Fibroblast of skin of left quadriceps (primary cell): ENCODE measurements at places on chromosomes 16 and 17.
A peak's percentile ranks its signal among the peaks of the same experiment; 100 is the strongest.

GRCh38 chr17:30274887-30275286 is 16.9 kb downstream of the BLMH start:
- no peak for DNase-seq

DNA sequence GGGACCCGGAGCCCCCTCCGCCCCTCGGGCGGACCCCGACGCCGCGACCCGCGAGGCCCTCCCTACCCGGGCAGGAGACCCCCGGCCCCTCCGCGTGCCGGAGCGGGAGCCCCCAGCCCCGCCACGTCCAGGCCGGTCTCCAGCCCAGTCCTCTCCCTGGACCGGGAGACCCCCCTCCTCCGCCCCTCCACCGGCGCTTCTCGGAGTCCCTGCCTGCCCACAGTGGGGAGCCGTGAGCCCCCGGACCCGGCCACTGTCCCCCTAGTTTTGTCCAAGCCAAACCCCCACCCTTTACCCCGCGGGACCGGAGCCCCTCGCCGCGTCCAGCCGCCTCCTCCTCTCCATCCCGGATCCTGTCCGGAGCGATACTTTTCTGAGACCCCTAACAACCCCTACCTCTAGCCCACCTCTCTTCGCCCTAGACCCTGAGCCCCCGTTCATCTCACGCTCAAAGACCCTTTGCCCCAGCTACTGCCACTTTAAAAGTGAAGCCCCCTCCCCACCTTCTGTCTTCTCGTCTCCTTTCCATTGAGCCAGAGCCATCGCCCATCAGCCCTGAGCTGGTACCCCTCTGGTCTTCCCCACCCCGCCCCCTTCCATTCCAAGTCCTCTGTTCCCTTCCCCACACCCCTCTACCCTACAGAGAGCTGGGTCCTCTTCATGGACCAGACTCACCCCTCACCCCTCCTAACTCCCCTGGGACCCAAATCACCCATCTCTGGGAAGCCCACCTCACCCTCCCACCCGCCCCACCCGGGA is 1.0 kb downstream of the NECAB2 start:
- DNase-seq, result no peak

DNA sequence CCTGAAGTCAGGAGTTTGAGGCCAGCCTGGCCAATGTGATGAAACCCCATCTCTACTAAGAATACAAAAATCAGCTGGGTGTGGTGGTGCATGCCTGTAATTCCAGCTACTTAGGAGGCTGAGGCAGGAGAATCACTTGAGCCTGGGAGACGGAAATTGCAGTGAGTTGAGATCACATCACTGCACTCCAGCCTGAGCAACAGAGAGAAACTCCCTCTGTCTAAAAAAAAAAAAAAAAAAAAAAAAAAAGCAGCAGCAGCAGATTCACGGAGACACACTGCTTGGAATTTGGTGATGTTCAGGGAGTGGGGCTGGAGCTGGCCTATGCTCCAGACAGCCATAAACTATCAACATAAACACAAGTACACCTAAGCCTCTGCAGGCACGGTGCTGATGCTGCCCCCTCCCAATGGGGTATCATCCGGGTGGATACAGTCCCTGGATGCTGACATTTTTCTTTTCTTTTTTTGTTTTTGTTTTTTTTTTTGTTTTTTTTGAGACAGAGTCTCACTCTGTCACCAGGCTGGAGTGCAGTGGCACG is 39.6 kb upstream of the RHOT1 start:
- DNase-seq, result no peak

GRCh38 chr17:61160789-61161445 is 238.7 kb upstream of the TBX2 start:
- DNase-seq, result peak; percentile 48

- no peak for DNase-seq
These were observed 18.7 kb upstream of the MEIOB start for GRCh38 chr16:1890708-1891050.

GRCh38 chr16:47519546-47519945 is 58.4 kb downstream of the PHKB start:
- DNase-seq, result no peak

DNA sequence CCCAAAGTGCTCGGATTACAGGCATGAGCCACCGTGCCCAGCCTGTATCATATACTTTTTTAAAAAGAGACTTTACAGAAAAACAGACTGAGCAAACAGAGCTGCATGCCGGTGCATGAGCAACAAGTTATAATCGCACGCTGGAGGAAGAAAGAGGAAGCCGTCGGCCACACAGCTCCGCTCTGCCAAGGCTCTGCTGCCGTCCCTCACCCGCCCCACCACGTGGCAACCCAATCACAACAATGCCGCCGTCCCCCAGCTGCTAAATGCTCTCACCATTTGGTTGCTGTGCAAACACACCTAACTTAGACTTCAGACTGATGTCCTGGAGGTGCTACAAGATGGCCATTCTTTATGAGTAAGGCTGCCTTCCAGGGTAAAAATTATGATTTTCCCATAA is 83.5 kb downstream of the ADCY9 start:
- DNase-seq, result no peak

DNA sequence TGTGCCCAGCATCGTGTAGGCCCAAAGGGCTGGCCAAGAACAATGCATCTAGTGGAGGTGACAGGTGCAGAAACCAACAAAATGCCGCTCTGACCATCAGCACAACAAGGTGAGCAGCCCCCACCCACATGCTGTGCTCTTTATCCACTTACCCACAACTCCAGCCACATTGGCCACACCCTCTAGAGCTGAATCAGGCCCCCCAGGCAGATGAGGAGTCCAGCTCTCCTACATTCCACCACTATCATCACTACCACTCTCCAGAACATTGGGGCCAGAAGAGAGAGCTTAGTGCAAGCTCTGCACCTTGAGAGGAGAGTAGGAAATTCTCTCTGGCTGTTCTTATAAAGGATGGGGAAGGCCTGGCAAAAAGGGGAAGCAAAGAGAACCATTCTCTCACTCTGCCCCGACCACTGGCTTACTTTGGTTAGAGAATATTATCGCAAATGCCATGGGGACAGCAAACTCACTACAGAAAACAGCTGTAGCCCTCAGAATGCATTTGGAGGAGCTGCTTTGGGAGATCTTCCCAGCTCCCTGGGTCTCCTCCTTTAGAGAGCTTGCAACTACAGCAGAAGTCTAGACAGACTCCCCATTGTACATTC is 75.0 kb downstream of the TMEM132E start:
- no peak for DNase-seq

DNA sequence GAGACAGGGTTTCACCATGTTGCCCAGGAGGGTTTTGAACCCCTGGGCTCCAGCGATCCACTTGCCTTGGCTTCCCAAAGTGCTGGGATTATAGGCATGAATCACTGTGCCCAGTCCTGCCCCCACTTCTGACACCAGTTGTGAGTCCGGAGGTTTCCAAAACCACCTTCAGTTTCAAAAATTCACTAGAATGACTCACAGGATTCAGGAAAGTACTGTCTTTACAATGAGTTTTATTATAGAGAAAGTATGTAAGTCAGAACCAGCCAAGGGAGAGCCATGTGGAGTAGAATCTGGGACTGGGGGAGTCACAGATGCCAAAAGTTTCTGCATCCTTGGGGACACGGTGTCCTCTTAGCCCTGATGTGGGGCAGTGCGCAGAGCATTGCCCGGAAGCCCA is 55.1 kb downstream of the PLD6 start:
- peak; percentile 53 for DNase-seq

DNA sequence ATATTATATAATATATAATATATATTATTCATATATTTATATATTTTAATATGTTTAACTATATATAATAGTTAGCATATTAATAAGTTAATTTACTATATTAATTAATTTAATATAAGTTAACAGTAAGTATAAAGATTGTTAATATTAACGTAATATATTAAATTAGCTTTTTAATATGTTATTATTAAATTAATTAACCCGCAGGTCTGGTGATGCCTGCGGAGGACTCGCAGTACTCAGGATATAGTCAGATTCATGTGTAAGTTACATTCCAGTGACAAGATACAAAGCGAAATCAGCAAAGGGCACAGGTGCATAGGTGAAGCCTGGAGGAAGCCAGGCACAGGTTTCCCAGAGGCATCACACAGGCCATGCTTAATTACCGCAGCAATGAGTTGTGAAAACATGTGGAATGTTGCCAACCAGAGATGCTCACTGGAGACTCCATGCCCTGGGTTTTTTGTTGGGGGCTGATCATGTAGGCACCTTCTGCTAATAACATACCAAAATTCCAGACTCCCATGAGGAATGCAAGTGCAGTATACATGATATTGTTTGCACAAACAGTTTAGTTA is 130.4 kb upstream of the MPHOSPH6 start:
- no peak for DNase-seq

DNA sequence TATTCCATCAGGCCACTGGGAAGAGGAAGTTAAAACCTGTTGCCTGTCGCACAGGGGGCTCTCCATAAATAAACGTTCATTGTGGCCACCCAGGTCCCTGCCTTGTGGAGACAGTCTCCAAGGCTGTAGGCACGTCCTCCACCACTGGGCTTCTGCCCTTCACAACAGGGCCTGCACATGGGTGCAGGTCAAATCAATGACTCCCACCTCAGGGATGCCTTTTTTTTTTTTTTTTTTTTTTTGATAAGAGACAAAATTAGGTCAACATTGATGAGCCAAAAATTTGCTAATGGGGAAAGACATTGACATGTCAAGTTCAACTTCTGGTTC is 12.6 kb upstream of the SLC12A3 start:
- no peak for DNase-seq

DNA sequence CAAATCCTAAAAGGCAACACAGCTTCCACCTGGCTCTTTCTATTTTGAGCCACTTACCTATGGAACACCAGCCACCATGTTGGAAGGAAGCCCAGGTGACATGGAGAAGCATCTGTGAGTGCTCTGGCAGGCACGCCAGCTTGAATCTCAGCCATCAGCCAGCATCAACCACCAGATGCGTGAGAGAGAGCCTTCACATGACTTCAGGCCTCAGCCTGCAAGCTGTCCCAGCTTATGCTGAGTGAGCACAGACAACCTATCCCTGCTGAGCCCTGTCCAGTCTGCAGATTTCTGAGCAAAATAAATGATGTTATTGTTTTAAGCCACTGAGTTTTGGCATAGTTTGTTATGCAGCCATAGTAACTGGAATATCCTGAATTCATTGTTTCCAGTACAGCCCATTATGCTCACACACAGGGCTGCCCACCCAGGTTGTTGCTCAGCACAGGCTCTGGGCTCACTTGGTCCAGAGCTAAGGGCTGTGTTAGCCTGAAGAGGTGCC is 35.1 kb downstream of the TMEM238L start:
- DNase-seq, result no peak

DNA sequence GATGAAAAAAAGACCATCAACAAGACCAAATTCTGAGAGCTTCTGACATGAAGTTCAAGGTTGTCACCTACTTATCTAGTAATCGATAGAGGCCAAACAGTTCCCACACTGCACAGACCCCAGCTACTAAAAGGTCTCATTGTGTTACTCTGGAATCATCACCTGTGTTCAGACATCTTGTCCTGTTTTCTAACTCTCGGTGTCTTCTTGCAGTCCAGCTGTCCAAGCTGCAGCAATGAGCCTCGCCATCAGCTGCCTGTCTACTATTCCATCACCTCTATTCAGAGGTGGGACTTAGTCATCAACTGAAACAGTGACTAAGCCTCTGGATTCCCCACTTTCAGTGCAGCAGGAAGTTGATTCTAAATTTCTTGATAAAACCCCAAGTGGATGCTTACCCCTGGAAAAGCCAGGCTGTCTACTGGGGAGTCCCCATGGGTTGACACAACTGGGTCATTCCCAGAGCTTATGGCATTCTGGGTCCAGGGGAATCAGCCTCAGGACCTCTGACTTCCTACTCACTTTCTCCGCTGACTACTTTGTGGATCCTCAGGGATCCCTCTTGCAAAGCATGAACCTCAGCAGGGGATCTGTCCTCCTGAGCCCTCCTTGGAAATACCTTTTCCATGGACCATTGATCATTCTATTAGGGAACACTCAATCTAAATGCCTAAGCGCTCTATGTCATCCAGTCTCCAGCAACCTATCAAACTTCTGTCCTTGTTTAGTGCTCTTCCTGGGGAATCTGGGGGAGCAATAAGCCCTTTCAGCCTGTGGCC is 46.5 kb downstream of the HNF1B start:
- no peak for DNase-seq

DNA sequence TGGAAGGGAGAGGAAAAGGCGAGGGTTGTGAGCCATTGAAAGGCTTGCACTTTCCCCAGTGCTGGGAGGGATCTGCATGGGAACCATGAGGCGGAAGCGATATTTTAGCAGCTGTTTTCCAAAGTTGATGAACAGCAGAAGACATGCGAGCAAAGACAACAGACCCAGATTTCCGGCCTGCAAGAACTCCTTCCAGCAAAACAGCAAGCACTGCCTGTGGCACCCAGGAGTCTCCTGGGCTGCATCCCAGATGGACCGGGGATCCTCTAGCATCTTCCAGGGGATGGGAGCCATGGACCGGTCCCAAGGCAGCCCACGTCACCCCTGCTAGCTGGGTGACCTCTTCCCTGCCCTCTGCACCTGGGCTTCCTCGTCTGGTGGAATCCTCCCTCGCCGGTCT is 162.8 kb downstream of the IRF8 start:
- no peak for DNase-seq

GRCh38 chr16:76777721-76778465 is 413.1 kb upstream of the MON1B start:
- DNase-seq, result no peak

DNA sequence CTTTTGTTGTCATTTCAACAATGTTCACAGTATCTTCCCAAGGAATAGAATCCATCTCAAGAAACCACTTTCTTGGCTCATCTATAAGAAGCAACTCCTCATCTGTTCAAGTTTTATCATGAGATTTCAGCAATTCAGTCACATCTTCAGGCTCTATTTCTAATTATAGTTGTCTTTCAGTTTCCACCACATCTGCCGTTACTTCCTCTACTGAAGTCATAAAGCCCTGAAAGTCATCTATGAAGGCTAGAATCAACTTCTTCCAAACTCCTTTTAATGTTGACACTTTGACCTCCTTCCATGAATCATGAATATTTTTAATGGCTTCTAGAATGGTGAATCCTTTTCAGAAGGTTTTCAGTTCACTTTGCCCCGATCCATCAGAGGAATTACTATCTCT is 102.1 kb downstream of the CDH13 start:
- DNase-seq, result no peak

GRCh38 chr17:45719335-45720071 is 64.6 kb upstream of the CRHR1 start:
- peak; percentile 44 for DNase-seq

DNA sequence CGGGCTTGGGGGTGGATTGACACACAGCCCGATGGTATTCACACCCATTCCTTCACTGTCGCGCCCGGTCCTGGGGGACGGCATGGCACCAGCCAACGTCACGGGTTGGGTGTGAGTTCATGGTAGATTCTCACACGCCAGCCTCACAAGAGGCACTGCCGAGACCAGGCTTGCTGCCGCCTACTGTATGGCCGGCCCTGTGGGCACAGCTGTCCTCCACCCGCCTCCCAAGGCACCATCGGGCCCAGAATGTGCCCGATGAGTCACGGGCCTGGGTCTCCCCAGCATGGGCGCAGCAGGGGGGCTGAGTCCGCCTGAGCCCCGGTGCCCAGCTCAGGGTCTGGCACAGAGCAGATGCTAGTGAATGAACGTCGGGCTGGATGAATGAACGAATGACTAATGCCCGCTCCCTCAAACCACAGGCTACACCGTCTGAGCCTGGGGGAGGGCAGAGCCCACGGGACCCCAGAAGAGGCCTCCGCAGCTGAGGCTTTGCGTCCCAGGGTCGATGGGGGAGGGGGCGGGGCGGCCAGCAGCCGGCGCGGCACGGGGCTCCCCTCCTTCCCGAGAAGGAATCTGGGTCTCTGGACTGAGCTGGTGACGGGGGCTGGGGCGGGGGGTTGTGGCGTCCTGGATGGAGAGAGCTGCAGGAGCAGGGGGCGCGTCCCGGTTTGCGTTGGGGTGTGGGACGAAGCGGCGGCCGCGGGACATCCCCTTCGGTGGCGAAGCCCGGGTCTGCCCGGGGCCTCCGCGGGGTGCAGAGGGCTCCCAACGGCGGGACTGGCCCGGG is 829 bp downstream of the PITPNM3 start:
- DNase-seq, result no peak

- no peak for DNase-seq
These were observed 2.2 kb upstream of the FOXK2 start for GRCh38 chr17:82517230-82517865.
